ENCODE measurements at places on chromosomes 3 and 15.

GRCh38 chr15:27742751-27743477, 356.2 kb downstream of the OCA2 start:
- DNase-seq: no peak

DNA sequence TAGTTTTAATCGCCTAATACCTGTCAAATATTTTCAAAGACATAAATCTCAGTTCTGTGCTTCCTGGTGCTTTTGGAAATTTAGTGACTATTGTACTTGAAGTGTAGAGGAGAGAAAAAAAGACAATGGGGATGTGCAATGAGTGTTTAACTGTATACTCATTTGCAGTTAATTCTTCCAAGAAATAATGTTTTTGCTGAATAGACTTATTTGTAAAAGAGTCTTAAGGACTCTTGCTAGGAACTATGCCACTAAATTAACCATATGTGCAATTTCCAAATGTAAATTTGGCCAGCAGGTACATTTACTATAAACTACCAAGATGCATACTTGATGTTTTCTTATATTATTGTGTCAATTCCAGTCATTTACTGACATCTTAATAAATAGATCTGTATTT, 2.0 kb downstream of the CHMP2B start:
- DNase-seq: no peak

GRCh38 chr15:68372291-68372811, 59.6 kb downstream of the ITGA11 start:
- DNase-seq: no peak

DNA sequence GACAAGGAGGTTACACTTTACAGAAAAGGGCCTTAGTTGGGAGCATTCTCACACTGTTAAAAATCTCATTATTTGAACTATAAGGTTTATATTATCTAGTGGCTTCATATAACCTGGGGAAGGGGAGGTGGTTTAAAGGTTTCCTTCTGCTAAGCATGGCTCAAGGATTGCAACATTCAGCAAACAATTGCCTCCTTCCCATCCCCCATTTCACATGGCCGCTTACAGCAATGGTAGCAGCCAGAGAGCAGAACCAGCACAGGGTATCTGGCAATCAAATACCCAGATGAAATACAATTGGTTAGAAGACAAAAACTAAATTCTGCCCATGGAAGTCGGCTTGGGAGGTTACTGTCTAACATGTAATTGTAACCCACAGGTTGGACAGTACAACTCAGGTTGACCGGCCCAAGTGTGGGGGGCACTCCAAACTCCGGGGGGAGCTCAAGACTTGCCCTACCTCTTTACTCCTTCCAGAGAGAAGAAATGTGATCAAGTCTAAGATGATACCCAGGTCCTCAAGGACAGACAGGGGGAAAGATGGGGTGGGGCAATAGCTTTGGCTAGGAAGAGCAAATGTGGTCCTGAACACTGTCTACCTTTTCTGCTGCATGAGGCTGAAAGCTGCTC, 15.5 kb downstream of the ETV5 start:
- DNase-seq: no peak

DNA sequence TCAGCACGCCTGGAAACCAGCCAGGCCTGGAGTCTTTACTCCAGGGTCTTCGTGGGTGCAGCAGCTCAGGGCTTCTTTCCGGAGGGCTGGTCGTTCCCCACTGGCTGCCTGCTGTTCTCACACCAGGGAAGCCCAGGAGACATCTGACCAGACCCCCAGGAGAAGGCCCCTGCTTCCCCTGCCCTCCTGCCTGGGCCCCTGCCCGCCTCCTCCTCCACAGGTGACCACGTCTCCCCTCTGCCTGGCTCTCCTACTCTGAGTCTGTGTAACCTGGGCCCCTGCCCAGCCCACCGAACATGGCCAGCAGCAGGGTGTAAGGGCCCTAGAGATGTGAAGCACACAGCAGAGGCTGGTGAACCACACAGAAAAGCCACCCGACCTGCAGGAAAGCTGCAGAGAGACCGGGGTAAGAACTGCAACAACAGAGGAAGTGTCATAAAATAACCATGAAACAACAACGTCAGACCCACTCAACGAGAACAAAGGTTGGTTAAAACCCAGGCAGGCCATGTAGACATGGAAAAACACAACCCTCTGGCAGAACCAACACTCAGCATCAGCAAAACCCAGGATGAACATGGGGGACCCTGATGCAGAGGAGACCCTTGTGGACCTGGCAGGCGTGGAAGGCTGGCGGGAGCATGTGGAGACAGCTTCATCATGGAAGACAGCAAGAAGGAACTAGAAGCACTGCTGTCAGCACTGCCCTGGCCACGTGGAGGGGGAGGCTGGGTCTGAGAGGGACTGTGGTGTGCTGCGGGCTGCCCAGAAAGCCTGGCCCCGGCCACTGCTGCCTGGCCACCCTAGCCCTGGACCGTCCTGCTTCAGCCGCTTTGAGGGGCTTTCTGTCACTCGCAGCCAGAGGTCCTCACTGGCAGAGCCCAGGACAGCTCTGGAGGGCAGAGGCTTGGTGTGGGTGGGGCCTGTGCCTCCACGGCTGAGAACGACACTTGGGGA, 20.4 kb downstream of the UROC1 start:
- no peak for DNase-seq

GRCh38 chr3:140151321-140151720, 216.3 kb downstream of the CLSTN2 start:
- DNase-seq: no peak

DNA sequence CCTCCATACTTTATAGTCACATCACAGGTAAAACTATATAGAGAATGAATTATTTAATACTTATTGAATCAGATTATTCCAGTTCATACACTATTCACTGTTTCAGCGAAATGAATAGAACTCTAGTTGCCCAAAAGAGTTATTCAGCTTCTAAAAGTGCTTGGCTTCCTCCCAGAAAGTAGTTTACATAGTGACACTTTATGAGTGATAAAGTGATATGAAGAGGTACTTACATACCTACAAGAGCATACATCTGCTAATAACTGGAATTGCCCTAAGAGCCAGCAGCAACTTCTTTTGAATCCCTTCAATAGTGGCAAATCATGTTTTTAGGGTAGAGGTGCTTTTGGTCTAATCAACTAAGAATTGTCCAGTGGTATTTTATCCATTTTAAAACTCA, 635.1 kb upstream of the AGTR1 start:
- no peak for DNase-seq

- no peak for DNase-seq
Measured at GRCh38 chr15:56759450-56759845, 26.1 kb upstream of the ZNF280D start.

DNA sequence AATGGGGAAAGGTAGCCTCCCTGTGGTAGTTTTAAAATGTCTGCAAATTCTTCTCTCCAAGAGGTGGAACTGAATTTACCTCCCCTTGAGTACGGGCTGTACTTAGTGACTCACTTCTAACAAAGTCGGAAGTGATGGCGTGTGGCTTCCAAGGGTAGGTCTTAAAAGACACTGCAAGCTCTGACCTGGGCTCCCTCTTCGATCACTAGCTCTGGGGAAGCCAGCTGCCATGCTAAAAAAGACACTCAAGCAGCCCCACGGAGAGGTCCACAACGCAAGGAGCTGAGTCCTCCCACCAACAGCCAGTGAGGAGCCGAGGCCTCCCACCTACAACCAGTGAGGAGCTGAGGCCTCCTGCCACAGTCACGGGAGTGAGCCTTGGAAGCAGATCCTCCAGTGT, 122.0 kb upstream of the HACD2 start:
- DNase-seq: no peak

GRCh38 chr3:140770977-140771667, 93.3 kb downstream of the TRIM42 start:
- no peak for DNase-seq

DNA sequence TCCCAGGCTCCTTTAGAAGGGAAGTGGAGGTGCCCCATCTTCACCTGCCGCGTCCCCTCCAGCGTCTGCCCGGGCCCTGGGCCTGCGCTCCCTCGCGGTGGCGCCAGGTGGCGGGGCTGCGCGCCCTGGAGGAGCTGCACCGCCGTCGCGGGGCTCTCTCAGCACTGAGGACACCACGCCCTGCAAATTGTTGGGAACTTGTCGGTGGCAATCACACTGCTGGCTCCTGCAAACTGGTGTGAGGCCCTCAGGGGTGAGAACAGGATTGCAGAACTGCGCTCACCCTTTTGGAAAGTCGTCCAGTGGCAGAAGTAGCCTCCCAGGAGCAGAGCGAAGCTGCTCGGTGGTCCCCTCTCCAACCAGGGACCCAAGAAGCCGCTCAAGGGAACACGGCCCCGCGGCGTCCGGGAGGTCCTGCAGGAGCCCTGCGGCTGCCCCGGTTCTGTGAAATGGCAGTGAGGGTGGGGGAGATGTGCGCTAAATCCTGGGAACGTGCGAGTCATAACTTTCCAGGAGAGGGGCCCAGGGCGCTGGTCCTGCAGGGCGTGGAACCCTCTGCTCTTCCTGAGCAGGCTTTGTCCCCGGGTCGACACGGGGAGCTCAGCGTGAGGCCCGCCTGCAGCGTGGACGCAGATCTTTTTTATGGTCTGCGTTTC, 995 bp upstream of the LRRK1 start:
- DNase-seq: peak; percentile 84
